Left lobe of liver (tissue), 2 donors: ENCODE measurements at places on chromosomes 2 and 18. TPM values are rescaled to one million over a fixed set of nuclear protein-coding genes. Genes with fewer than 3 reads are reported as not detected.

- DNase-seq: no peak
Observed at GRCh38 chr2:189685540-189686229, 11.2 kb downstream of the ANKAR start.

DNA sequence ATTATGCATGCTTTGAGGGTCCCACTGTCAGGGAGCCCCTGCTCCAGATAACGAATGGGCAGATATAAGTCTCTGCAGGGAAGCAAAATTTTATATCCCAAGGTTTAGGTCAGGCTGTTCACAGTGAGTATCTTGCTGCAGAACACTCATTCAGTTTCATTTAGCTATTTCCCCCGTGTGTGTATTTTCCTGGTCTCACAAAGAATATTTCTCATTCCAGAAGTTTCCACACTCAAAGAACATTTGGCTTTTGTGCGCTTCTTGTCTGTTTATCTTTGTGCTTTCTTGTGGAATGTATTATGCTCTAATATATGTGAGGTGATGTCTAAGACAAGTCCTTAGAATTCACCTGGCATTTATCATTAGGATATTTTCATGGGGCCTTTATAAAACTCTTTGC lies 140.4 kb upstream of the MMADHC start:
- DNase-seq: no peak

DNA sequence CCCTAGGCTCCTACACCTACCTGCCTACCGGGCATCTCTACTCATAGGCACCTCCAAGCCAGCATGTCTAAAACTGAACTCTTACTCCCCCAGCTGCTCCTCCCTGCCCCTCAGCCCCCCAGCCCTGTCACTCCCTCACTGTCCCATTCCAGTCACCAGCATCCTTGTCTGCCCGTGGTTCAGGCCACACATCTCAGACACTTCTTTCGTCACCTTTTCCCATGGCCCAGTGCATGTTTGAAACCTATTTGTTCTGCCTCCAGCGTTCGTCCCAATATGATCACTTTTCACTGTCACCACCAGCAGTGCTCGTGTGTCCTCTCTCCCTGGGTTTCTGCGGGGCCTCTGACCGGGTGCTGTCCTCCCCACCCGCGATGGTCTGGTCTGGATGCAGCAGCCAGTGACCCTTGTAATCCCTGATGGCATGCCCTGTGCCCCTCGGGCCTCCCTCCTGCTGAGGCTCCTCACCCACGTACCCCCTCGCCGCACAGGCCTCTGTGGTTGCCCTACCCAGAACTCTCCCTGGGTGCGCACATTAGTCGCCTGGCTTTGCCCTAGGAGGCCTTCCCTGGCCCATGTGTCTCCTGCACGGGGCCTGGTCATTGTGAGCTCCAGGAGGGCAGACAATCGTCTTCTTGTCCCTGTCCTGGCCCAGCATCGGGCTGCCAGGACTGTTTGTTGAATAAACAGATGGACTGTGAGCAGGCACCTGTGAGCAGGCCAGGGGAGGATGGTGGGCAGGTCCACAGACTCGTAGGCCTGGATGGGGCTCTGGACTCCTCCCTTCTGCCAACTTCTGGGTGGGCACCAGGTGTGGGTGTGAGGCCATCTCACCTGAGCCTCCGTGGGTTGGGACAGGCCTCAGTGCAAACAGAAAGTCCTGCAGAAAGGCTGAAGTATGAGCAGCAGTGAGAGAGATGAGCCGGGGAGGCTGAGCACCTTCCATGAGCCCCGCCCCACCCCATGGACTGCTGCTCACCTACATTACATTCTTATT lies 15.5 kb downstream of the LDLRAD4 start:
- DNase-seq: peak; percentile 43

DNA sequence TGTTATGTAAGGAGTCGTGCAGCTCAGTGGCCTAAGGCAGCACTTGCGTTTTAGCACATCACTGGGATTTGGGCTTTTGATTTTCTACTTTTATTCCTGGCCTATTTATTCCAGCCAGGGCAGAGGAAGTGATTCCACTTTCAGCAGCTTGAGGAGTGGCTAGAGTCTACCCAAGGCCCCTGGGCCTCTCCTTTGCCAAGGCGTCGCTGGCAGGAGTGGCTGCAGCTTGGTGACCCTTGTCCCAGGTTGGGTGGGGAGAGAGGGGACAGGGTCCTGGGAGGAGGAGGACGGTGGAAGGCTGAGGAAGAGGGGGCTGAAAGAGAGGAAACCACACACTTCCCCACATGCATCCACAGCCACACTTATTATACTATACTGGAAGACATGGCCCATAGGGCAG lies 94.1 kb upstream of the SMAD7 start:
- no peak for DNase-seq

- DNase-seq: no peak
Observed at GRCh38 chr2:36146765-36147164, 208.8 kb upstream of the CRIM1 start.

GRCh38 chr18:26656431-26656943 lies 108.1 kb upstream of the KCTD1 start:
- DNase-seq: no peak

GRCh38 chr2:58762176-58762781 lies 521.2 kb upstream of the FANCL start:
- DNase-seq: peak; percentile 53

DNA sequence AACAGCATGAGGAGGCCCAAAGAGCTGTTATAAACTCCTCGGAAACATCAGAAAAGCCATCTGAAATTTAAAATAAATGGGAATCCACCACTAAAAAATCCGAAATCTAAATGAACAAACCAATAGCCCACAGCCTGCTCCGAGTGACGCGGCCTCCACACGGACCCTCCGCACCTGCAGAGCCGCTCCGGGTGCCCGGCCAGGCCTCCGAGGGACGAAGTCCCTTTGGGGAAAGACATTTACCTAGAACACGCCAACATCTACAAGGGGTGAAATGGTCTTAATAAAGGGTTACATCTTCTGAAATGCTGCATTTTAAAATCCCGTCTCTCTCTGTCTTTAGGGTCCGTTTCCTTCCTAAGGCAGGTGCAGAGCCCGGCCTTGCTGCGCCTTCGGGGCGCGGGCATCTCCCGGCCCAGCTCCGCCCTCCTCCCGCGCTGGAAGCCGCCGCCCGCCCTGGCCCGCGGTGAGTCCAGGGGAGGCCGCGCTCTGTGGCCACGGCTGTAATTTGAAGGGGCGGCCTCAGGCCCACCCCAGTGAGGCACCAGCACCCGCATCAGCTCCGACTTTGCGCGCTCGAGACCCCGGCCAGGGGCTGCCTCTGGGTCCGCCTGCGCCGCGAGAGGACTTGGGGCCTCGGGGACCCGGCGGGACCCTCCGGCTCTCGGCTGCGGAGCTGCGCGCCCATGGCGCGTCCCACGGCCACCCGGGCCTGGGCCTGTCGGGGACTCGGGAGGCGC lies 42.3 kb upstream of the CTDP1 start:
- peak; percentile 24 for DNase-seq

DNA sequence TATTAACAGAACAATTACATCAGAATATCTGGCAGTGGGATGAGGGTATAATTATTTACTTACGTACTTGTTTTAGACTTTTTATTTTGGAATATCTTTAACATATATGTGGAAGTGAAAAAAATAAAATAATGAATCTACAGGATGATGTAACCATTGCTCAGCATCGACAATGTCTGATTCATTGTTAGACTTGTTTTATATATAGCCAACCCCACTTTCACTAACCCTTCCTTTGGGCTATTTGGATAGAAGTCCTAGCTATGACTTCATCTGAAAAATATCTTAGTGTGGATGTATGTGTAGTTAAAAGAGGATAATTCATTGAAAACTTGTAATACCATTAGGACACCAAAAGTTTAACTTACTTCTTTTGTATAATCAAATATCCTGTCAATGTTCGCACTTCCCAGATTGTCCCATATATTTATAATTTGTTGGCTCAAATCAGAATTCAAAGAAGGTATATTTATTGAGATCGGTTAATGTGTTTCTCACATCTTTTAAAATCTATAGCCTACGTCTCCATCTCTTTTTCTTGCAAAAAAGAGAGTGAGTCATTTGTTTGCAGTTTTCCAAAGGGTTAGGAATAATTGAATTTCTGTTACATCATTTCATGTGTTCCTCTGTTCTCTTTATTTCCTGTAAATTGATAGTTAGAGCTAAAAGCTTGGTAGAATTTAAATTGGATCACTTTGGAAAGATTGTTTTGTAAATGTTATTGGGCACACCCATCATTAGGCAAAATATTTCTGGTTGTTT lies 506.1 kb upstream of the FAM98A start:
- DNase-seq: no peak

DNA sequence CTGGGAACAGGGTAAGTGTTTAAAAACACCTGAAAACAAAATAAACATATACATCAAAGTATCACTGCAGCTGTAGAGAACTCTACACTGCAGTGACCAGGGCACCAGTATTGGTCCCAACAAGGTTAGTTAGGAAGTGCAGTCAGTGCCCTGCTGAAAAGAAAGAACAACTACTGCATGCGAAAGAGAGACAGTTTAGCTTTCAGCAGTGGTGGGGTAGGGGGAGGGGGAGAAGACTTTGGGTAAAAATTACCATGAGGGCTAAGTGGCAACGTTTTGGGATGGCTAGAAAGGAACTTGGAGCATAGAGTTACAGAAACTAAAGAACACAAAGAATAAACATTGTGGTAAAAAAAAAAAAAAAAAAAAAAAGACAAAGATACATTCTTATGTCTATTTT lies 112.1 kb downstream of the UPP2 start:
- DNase-seq: no peak

- no peak for DNase-seq
Observed at GRCh38 chr2:205948496-205948837, 137.5 kb downstream of the INO80D start.

- no peak for DNase-seq
Observed at GRCh38 chr2:64263315-64263714, 119.1 kb upstream of the PELI1 start.

- DNase-seq: no peak
Observed at GRCh38 chr2:28649481-28650265, 102.0 kb upstream of the PPP1CB start.

DNA sequence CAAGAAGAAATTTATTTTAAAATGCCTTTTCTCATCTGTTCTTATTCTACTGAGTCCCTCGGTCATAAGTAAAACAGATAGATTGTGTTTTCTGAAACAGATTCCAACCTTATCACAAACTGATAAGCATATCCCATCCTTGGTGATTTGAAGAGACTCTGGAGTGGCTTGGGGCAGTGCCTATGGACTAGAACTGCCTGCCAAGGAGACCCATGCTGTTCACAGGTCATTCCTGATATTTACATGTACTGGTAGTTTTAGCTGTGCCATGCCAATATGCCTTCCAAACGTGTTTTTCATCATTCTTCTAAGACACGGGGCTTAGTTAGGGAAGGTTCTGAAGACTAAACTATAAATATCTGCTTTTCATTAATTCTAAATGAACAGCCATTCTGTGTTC lies 11.4 kb upstream of the COL6A3 start:
- DNase-seq: no peak

DNA sequence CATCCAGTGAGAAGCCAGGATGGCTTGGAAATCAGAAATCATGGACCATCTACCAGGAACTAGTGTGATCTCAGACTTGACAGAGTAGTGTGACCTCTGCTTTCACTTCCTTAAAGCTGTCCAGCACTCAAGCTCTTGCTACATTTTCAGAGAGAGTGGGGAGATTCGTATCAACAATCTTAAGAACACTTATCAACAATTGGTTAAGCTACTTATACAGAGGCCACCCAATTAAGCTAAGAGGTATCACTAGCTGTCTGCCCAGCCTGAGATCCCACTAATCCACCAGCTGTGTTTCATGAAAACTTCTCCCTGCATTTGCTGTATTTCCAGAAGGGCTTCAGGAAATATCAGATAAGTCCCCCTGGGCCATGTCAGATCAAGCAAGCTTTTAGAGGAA lies 4.2 kb downstream of the RPRM start:
- no peak for DNase-seq

DNA sequence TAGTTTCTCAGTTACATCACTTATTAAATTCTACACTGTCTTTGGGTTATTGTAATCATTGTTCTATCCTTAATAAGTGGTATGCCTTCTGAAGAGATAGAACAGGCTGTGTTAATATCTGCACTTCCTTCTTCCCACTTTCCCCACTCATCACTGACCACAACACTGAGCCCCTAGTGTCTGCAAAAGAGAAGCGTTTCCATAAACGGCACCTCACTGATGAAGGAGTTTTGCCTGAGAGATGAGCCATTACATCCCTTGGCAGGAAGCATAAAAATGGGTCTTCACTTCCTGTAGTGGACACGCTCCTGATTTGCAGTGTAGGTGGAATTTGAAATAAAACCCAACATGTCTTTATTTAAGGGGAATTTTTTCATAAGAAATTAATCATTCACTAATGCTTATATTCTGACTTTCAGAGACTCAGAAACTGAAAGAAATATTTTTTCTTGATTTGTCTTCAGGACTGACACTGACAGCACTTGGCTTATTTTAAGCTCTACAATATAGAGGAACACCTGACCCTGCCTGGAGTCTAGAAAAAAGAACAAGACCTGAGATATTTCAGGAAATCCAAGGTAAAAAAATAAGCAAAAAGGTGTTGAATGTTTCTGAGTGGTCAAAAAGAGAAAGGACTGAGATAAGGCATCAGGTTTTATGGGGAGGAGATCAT lies 275.3 kb downstream of the RAD51AP2 start:
- no peak for DNase-seq

GRCh38 chr18:6355789-6356589 lies 58.7 kb downstream of the L3MBTL4 start:
- no peak for DNase-seq

The NT5C1B gene
- not detected for total RNA-seq

The MC4R gene
- total RNA-seq: not detected
